ENCODE measurements at places on chromosomes 3 and 15. TPM values are rescaled to one million over a fixed set of nuclear protein-coding genes. Genes with fewer than 3 reads are reported as not detected.
A peak's percentile ranks its signal among the peaks of the same experiment; 100 is the strongest.

DNA sequence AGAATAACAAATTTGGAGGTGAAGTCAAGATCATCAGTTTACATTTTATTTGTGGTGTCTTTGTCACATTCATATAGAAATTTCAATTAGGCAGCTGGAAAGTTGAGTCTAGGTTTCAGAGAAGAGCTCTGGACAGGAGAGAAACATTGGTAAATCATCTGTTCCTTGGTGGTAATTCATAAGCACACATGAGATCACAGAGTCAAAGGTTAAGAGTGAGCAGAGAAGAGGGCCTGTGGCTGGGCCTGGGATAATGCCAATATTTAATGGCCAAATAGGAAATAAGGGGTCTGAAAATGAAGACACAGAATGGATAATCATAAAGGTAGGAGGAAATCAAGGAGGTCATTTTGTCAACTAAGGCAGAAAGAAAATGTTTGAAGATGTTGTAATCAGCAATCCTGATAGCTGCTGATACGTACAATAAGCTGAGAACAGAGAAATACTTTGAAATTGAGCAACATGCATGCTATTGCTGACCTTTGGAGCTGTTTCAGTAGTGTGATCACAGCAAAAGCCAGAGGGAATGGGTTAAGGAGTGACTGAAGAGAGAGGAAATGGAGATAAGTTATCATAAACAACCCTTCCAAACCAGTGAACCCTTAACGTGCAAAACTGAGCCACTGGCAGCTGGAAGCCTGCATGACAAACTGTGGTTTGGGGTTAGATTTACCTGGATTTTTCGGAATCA, 692.8 kb downstream of the AGBL1 start:
- no peak for DNase-seq

- peak; percentile 92 for DNase-seq
These were observed 17.2 kb downstream of the TMOD3 start for GRCh38 chr15:51846463-51847230.

- DNase-seq, result no peak
These were observed 12.6 kb downstream of the IGDCC3 start for GRCh38 chr15:65365229-65365628.

GRCh38 chr3:150210461-150211110, 197.5 kb upstream of the TSC22D2 start:
- no peak for DNase-seq

DNA sequence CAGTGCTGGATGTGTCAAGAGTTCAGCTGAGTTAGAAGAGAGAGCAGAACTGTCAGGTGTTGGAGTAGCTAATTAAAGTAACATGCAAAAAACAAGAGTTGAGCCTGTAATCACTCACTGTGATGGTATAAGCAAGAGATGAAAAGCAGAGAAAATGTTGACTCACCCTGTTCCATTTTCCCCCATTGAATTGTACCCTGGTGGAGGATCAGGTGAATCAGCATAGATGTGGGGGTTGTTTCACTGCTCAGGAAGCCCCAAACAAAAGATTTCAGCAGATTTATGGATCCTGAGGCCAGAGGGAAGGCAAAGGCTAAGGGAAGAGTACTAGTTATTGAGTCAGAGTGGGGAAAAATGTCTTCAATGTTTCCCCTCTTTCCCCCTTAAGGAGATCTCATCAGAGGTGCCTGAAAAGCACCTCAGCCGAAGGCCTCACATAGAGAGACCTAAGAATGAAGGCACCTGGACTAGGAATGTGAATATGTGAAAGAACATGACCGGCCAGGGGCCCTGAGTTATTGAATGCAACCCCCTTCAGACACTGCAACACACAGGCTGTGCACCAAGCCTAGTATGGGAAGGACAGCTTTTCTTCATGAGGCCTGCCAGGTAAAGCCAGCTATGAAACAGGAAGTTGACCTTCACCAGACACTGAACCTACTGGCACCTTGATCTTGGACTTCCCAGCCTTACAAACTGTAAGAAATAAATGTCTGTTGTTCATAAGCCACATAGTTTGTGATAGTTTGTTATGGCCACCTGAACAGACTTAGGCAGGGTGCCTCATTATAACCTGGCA, 90.1 kb downstream of the TMCO5A start:
- DNase-seq, result peak; percentile 33

GRCh38 chr15:64311566-64311965, 44.4 kb downstream of the CSNK1G1 start:
- no peak for DNase-seq

- peak; percentile 26 for DNase-seq
These were observed 1.3 kb downstream of the ACAP2 start for GRCh38 chr3:195441476-195441991.

DNA sequence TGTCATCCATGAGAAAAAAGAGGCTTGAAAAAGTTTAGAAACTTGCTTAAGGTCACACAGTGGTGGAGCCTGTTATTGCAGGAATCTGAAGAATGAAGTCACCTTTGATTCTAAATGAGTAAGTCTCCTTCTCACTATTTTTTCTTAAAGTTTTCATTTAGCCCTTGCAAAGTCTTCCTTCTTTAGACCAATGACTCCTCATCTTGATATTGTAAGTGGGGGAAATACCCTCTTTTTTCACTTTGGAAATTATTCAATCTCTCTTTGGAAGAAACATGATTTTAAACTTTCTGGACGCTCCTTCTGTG, 787 bp upstream of the SLMAP start:
- peak; percentile 86 for DNase-seq

DNA sequence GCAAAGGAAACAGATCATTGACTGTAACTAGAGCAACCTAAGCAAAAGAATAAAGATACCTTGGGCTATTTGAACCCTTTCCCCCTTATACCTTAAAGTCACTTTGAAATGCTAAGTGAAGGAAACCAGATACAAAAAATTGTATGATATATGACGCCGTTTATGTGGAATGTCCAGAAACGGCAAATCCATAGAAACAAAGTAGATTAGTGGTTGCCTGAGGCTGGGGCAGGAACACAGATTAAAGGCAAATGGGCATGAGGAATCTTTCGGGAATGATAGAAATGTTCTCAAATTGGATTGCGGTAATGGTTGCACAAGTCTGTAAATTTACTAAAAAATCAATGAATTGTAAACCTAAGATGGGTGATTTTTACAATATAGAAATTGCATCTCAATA, 160.1 kb upstream of the CCDC54 start:
- DNase-seq, result peak; percentile 89

- DNase-seq, result no peak
These were observed 60.7 kb downstream of the AGTR1 start for GRCh38 chr3:148758303-148758884.

- DNase-seq, result no peak
These were observed 20.4 kb upstream of the SLC25A38 start for GRCh38 chr3:39362812-39363211.

DNA sequence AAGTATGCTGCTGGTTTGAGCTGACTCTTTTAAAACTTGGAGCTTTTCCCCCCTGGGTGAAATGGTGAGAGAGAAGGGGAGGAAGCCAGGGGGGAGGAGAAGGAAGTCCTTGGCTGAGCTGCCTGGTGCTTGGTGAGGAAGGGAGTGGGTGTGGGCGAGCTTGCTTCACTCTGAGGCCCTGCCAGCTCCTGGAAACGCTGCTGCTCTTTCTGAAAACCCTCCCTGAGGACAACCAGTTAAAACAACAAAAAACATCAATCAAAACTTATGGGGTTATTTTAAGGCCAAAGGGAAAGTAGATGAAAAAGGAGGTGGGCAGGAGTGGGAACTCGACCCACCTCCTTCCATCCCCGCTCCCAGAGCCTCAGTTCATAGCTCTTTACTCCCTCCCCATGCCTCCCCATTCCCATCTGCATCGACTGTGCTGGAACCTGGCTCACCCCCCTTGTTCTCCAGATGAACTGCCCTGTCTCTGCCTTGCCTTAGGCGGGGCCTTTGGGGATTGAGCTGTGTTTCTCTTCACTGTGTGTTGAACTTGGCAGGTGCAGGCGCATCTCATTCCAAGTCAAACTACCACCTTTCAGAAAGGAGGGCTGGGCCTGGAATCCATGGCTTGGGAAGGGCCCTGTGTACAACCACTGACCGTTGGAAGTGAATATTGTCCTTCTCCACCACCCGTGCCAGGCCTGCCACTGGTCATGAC, 166.1 kb downstream of the ZNF621 start:
- DNase-seq, result no peak

DNA sequence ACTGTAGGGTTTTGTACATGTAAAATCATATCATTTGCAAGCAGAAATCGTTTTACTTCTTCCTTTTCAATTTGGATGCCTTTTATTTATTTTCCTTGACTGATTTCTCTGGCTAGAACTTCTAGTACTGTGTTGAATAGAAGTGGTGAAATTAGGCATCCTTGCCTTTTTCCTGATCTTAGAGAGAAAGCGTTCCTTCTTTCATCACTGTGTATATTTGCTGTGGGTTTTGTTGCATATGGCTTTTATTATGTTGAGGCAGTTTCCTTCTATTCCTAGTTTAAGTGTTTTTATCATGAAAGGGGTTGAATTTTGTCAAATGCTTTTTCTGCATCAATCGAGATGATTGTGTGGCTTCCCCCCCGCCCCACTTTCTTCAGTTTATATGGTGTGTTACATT, 140.9 kb downstream of the ATG7 start:
- no peak for DNase-seq

DNA sequence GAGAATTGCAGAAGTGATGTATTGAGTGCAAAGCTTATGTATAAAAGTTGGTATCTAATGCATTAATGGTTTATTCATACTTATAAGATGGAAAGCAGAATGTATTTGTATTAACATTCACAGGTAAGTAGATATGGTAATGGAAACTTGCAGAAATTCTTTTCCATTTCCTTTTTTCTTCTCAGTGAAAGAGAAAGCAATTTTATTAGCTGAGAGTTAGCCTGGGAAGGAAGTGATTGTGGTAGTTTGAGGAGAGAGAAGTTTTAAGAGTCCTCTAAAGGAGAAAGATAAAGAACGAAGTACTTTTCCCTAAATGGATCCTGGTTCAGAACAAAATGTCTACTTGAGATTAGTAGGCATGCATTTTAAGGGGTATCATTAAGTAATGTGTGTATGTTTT, 60.1 kb upstream of the OSTN start:
- no peak for DNase-seq

DNA sequence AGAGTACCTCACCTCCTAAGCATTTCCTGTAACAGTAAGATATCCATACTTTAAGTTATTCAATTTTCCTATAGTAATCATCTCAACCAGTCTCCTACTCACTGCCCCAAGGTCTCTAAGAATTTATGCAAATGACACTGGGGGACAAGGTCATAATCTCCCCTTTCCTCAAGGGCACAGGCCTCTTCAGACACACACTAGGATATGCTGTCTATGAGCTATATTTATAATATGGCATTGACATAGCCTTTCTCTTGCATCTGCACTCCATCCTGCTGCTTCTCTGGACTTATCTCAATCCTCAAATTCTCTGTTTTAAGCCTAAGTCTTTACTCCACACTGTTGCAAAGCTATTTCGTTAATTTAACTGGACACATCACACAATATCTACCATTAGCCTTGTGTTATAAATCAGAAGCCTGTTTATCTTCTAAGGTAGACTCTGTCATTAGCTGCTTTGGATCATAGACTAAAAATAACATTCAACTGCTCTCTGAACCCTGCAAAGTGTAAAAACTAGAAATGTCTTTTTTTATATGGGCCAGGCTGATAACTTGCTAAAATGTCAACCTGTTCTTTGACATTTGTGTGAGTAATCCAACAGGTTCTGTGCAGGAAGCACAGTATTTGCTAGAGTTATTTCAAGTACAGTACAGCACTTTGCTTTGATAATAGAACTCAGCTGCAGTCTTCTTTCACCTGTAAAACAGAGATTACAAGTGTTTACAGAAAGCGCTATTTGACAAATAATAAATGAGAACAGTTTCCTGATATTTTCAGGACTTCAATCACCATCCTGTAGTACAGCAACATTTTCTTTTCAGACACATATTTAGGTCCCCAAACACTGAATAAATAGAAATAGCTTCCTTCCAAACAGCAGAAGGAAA, 17.8 kb upstream of the SEC62 start:
- no peak for DNase-seq

DNA sequence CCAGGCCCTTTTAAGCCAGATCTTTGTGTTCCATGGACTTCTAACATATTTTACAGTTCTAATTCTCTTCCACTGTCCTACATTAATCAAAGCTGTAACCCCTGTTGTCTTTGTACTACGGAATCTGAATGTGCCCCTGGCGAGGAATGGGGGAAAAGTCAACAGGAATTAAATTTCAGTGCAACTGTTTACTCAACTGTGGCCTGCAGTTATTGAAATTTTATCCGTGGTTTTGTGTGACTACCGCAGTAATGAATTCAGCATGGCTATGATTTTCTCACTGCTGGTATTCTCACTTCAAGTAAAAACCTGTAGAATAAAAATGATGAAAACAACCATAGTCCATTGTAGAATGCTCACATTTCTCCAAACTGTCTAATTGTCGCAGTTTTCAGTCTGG, 388.0 kb downstream of the FOXP1 start:
- DNase-seq, result peak; percentile 91

DNA sequence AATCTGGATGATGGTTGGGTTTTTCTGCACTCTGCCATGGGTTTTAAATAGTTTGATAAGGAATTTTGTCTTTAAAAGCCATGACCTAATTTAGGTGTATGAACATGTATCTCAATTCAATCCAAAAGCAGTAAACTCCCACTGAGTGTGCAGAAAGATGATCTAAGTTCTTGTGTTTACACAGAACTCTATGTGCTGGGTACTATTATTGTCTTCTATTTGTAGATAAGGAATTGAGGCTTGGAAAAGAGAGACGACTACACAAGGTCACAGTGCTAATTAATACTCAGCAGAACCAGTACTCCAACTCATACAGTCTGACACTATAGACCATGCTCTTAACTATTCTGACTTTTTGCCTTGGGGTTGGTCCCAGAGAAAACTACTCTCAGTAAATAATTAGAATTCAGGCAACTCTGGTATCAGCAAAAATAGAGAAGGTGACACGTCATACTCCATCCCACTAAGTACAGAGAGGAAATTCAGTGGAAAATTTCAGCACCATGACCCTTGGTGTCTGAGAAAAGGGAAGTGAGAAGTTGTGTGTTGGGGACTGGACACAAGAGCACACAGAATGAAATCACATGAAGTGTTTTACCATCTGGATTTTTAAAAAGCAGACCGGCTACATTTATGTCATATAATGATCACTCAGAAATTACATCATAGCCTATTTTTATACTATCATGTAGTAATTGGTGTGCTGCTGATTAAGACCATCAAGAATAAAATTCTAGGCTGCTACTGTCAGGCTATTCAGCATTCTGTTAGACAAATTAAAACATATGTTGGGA, 18.3 kb upstream of the MYH15 start:
- DNase-seq, result no peak

DNA sequence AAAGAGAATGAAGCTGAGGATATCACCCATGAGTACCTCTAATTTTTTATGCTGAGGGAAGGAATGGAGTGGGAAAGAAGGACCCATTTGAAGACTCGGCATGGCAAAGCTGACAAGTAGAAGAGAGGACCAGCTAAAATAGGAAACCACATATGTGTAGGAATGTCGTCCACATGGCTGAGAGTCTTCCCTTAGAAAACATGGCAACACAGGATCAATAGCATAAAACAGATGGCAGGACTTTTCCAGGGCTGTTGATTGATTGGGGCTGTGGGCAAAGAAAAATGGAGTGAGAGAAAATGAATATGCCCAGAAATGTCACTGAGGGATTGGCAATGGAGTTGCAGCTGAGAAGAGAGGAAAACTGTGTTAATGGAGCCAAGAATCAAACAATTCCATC, 76.2 kb upstream of the PRICKLE2 start:
- DNase-seq, result no peak

PIF1 gene
- total RNA-seq, result 0.51 TPM

ACP3 gene
- total RNA-seq, result 7.0 TPM

THUMPD3 gene
- total RNA-seq, result 74.5 TPM

SORD gene
- total RNA-seq, result 11.3 TPM

LSAMP gene
- total RNA-seq, result 0.26 TPM

UQCC5 gene
- total RNA-seq, result 0.79 TPM

CNTN4 gene
- total RNA-seq, result 0.26 TPM

EXD1 gene
- total RNA-seq, result under 0.01 TPM

Data from bronchial epithelial cell (primary cell).